ENCODE measurements at places on chromosomes 1 and 21. TPM values are rescaled to one million over a fixed set of nuclear protein-coding genes. Genes with fewer than 3 reads are reported as not detected.

The S100A7 gene
- total RNA-seq: not detected

The KCNA2 gene
- total RNA-seq: not detected

DNA sequence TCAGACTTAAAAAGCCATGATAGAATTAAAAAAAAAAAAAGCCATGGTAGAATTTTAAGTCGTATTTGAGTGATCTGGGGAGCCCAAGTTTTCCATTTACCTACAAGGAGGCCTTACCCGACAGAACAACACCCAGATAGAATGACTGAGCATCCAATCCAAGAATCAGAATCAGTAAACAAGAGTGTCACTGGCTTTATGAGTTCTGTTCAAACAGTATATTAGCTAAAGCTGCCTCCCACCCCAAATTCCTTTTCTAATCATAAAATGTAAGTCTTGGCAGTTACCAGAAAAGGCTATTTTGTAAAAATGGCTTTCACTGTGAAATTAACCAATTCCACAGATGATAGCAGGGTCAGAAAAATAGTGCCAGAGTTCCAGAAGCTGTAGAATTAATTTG is 1.2 kb downstream of the GTF2B start:
- DNase-seq: no peak

DNA sequence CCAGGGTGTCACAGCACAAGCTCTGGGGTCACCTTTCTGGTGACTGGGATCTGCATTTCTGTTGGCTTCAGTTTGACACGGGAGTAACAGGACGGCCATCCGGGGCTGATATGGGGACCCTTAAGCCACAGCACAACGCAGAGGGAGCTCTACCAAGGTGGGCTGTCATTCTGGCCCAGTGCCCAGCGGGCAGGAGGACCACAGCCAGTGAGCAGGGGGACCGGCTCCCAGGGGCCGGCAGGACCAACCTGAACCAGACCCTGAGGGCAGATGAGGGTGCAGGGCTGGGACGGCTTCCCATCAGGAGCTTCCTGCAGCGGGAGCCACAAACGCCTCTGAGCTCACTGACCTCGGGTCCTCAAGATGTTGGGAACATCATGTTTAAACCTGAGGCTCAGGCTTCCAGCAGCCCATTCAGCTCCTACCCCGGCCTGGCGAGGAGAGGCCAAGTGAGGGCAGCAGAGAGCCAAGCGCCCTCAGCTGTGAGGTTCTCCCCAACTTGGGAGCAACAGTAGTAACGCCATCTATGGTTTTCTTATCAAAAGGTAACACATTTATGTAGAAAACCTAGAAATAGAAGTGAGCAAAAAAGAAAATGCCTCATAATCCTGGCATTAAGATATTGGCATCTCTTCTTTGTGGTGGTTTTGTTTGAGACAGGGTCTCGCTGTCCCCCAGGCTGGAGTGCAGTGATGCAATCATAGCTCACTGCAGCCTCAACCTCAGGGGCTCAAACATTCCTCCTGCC is 26.8 kb downstream of the TMEM201 start:
- peak; percentile 60 for DNase-seq

Measured in MCF 10A (cell line).